Activated naive CD8-positive, alpha-beta T cell treated with anti-CD3 and anti-CD28 coated beads, Interleukin-2, amount 50 U/mL, for 24 hours (primary cell): ENCODE measurements at places on chromosomes 6 and 20.

- no peak for DNase-seq
Observed at GRCh38 chr6:99184696-99185095, 164.8 kb downstream of the FAXC start.

DNA sequence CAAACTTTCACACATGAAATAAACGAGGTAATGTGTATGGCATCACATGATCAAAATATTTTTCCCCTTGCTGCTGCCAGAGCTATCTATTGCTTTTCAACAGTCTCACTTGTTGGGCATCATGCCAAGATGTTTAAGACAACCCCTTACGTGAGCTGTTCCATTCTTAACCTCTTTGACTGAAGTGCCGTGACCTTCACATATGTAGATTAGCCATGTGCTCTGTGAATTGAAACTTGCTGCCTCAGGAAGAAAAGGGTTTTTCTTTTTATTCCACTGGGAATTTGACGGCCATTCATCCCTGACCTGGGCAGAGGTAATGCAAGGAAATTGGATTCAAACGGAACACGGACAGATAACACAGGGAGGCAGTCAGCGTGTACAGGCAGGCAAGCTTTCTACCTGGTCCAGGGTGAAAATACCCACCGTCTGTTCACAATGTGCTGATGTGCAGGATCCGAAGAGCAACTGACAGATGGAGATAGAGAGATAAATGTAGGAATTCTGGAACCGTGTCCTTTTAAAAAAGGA, 14.2 kb downstream of the ARID1B start:
- peak; percentile 23 for DNase-seq

- DNase-seq = no peak
Observed at GRCh38 chr6:83985308-83985713, 48.3 kb upstream of the MRAP2 start.

DNA sequence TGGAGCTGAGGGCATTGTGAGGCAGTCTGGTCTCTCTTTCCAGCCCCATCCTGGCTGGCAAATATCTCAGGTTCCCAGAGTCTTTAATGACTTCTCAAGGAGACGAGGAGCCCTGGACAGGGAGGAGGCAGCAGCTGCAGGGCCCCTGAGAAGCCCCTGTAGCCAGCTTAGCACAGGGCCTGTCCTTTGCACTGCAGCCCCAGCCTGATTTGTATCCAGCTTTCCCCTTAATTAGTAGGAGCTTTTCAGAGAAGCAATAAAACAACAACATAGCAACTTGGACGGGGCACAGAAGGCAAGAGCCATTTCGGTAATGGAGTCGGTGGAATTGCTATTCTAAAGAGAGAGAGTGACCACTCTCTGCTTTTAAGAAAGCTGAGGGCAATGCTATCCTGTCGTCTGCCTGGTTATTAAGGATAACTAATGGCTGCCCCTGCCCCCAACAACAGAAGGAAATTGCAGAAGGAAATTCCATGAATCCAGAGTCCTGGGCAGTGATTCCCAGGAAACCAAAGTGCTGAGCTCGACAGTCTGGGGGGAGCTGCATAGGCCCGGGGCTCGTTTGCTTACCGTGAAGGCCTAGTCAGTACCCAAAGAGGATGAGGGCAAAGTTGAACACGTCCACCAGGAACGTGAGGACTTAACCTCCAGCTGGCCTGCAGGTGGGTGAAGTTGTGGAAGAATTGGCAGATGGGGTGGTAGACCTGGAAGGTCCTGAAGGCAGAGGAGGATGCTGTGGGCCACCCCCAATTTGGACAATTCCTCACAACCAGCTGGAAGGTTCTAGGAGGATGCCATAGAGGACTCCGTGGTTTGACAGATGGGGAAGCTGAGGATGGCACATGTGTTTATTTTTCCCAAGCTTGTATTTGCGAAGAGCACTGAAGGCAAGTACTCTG, 50.3 kb downstream of the NPEPL1 start:
- DNase-seq = no peak

- no peak for DNase-seq
Observed at GRCh38 chr20:25454153-25454900, 46.9 kb downstream of the GINS1 start.

DNA sequence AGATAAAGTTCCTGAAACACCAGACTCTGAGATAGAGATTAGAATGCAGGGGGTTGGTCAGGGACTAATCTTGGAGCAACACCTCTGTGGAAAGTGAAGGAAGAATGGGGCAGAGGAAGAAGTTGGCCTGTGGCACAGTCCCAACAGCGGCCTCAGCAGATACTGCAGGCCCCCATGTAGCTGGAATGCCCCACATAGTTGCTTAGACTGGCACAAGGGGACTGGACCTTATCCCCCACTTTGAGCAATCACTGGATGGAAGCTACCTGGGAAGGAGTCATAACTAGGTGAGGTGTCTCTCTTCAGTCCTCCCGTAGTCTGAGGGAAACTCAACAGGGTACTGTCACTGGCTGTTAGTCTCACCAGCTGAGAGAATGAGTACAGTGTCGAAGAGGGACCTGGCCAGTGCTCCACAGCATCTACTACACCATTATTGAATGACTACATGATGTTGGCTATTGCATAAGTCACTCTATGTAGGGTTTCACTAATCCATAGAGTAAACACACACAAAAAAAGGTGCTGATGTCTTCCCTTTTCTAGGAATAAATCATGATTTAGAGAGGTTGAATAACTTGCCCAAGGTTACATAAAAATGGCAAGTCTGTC, 47.5 kb downstream of the ADGRG6 start:
- DNase-seq = no peak

DNA sequence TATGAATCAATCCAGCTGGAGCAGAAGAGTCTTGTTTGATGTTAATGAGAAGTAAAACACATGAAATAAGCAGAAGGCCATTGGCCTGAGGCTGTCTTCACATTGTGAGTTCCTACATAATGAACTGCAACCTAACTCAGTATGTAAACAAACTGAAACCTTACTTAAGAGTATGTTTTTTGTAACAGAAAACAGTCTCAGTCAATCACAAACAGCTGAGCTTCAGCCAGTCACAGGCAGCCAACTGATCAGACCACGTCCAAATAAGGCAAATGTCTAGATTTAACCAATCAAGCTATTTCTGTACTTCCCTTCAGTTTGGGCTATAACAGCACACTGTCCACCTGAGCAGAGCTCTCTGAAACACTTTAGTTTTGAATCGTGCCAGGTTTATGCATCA, 234.7 kb downstream of the TRDN start:
- no peak for DNase-seq

- DNase-seq = no peak
Observed at GRCh38 chr6:167153521-167153959, 4.2 kb downstream of the GPR31 start.

- no peak for DNase-seq
Observed at GRCh38 chr20:43300901-43301300, 111.2 kb upstream of the PTPRT start.

- DNase-seq = no peak
Observed at GRCh38 chr20:60883496-60883895, 368.6 kb upstream of the CDH4 start.

DNA sequence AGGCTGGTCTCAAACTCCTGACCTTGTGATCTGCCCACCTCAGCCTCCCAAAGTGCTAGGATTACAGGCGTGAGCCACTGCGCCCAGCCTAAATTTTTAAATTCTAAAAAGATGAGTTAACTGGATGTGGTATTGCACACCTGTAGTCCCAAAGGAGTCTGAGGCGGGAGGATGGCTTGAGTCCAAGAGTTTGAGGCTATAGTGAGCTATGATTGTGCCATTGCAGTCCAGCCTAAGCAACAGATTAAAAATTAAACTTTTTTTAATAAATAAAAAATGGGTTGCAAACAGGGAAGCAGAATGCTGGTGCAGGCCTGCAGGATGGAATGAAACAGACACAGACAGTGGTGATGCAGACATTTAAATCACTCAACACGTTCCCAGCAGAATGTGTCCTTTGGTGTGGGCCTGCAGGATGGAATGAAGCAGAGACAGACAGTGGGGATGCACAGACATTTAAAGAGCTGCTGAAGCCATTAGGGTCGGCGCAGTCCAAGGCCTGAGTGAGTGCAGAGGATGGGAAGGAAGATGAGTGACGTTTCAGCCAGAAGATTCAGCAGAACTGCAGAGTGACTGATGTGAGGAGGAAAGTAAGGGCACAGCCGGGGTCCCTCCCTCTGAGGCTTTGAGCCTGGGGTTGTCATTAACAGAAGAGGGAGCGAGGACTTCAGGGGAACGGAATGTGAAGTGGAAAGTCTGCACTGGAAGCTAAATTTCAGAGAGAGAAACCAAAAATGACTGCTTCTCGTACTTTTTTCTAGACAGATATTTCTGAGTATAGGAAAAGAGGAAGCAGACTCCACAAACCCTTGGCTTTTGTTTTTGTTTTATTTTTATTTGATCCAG, 117.5 kb downstream of the RIN2 start:
- no peak for DNase-seq

DNA sequence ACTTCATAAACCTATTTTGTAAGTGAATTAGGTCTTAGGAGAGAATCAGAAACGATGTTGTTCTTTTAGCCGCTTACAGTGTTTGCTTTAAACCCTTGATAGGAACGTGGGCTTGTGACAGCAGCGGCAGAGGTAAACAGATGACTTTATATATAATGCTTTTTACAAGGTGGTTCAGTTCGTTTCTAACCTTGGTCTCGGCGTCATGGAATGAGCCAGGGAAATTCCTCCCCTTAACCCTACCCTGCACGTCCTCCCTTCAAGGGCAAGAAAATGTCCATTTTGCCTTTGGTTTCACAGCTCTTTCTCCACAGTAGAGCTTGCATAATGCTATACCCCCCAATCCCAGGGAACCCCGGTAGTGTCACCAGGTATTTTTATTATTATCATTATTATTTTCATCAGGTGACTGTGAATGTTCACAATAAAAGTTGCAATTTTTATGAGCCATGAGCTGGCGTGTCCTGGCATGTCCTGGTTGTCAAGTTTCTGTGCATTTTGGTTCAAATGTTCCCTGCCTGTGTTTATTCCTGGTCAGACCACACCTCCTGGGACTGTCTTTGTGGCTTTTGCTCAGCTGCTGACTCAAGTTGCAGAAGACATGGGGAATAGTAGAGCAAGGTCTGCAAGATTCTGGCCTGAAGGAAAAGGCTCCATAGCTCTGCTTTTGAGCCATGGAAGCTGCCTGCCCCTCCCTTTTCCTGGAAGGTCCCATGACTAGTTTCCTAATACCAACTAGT, 112.8 kb upstream of the BMP2 start:
- no peak for DNase-seq

GRCh38 chr6:12645941-12646340, 70.6 kb upstream of the PHACTR1 start:
- no peak for DNase-seq

GRCh38 chr6:92339936-92340640, 1079.3 kb downstream of the EPHA7 start:
- no peak for DNase-seq

DNA sequence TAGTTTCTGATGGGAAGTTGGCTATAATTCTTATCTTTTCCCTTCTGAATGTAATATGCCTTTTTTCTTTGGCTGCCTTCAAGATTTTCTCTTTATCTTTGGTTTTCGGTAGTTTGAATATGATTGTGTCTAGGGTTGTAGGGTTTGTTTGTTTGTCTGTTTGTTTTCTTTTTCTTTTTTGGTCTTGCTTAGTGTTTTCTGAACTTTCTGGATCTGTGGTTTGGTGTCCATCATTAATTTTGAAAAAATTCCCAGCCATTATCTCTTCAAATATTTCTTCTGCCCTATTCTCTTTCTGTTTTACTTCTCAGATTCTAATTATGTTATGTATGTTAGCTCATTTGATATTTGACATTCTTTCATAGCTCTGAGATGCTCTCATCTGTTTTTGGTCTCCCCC, 79.4 kb downstream of the CHMP4B start:
- DNase-seq = no peak

- no peak for DNase-seq
Observed at GRCh38 chr20:43767686-43768474, 41.1 kb upstream of the GTSF1L start.

GRCh38 chr6:86723729-86724128, 213.6 kb upstream of the HTR1E start:
- no peak for DNase-seq

GRCh38 chr20:17691758-17692157, 8.0 kb upstream of the BANF2 start:
- no peak for DNase-seq

DNA sequence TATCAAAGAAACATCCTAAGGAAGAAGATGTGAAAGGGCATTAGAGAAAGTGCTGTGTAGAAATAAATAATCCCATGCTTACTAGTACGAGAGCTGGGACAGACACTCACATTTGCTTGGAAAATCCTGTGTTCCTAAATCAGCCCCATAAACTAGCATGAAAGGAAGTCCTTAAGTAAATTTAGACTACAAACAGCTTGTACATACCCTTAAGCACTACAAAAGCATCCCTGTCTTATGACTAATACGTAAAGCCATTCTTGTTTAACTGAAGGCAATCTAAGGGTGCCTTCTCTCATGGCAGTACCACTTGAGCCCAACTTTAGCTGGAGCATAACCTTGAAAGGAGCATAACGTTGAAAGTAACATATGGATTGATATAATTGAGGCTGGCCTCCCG, 15.4 kb upstream of the FOXQ1 start:
- DNase-seq = no peak

GRCh38 chr20:31770243-31770642, 31.2 kb downstream of the TPX2 start:
- no peak for DNase-seq

GRCh38 chr20:59816146-59816738, 117.2 kb downstream of the SYCP2 start:
- no peak for DNase-seq

GRCh38 chr6:8506126-8506525, 70.8 kb upstream of the SLC35B3 start:
- no peak for DNase-seq

DNA sequence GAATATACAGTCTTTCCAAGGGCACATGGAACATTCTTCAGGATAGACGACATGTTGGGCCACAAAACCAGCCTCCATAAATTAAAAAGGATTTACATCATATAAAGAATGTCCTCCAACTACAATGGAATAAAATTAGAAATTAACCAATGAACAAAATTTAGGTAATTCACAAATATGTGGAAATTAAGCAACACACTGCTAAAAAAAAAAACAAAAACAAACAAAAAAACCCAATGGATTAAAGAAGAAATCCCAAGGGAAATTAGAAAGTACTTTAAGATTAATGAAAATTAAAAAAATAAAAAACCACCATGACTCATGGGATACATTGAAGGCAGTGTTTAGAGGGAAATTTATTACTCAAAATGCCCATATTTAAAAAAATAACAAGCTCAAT, 21.4 kb upstream of the NT5E start:
- DNase-seq = no peak

DNA sequence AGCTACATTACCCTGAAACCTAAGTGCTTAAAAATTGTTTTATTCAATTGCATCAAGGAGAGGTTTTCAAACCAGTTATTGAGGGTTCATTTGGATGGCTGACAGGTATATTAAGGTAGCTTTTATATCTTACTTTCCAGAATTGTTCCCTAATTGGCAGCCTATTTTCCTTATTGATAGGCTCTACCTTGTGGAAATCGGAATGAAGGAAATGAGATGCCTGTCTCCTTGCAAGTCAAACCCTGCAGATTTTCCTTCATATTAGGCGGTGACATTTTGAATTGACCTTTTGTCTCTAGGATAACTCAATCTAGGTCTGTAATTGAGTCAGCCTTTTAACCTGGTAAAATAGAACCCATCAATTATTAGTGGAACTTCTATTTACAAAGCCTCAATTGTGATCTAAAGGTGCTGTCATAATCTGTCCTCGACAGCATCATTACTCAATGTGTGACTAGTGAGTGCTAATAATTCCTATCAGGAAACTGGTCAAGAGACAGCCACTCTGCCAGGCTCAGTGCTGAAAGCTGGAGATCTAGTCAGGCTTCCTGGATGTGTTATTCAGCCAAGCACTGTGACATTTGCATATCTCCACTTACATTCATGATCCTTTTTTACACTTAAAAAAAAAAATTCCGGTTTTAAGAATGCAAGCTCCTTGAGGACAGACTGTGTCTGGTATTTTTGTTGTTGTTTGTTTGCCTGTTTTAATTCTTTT, 20.1 kb downstream of the OPRM1 start:
- DNase-seq = no peak
